Sigmoid colon (tissue), 7 donors: ENCODE measurements at places on chromosomes 6 and 20. TPM values are rescaled to one million over a fixed set of nuclear protein-coding genes. Genes with fewer than 3 reads are reported as not detected.
A peak's percentile ranks its signal among the peaks of the same experiment; 100 is the strongest.

DNA sequence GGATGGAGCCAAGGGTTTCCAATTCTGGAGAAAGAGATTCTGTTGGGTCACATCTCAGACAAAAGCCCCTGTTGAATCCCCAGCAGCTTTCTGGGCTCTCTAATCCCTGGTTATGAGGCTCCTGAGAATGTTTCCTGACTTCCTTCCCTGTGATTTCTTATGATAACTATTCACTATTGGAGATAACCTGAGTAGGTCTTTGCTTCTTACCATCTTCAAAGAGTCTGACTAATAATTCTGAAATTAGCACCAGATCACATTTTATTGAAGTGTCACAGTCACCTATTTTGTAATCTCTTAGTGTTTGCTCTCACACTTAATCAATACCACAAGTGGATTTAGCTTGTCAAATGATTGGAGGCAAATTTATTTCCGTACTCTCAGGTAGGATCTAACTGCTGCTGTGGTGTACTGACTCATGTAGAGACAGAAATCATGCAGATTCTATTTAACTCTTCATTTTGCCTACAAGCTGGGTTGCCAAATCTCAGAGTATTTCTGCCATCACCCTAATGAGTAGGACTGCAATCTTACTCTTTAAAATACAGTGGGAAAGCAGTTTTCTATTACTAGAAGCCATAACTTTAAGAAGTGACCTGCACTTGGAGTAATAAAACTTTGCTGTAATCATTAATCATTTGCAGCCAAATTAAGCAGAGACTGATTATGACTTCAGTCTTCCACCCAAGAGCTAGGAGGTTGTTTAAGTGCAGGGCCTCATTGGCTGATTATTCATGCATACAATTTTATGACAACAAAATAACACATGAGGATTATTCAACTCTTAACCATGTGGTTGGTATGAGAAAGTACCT is 422.1 kb downstream of the EPM2A start:
- no peak for DNase-seq

DNA sequence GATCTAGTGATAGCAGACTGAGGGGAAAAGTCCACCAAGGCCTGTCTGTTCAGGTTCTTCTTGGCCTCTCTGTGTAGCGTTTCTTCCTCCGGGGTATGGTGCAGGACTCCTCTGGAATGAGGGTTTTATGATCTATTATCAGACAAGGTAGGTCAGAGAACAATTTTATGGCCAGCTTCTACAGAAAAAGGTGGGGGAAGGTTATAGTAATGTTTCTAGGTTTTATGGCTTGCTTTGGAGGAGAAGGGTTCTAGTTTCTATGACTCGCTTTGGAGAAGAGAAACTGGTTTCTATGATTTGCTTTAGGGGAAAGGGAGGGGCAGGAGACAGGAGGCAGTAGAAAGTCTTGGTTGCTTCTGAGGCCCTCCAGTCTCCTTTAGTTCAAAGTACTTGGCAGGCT is 144.8 kb upstream of the LAMA2 start:
- DNase-seq: no peak

DNA sequence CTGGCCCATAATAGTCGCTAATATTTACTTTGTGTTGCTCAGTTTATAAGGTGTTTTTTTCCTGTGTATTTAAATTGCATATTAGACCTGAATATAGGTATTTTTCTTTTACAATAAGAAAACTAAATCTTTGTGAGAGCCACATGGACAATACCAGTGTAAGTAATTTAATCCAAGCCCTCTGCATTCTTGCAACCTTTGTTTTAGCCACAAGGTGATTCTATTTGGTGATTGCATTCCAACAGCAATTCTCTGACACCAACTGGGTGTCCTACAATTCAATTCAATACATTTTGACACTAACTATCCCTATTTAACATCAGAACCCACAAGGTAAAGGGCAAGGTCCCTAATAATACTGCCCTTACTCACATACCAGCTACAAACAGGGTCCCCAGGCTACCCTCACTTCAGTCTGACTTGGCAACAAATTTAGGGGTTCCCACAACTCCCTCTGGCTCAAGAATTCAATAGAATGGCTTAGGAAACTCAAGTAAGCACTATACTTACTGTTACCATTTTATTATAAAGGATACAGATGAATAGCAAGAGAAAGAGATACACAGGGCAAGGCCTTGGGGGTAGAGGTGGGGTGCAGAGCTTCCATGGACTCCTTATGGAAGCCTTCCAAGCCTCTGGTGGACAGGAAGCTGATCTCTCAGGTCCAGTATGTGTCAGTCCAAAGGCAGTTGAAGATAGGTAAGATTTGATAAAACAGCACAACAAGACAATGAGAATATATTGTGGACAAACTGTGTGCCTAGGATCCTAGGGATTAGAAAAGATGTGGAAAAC is 169.3 kb downstream of the CD83 start:
- DNase-seq: no peak

- peak; percentile 69 for DNase-seq
These were observed 223.7 kb upstream of the TSHZ2 start for GRCh38 chr20:52748285-52748932.

DNA sequence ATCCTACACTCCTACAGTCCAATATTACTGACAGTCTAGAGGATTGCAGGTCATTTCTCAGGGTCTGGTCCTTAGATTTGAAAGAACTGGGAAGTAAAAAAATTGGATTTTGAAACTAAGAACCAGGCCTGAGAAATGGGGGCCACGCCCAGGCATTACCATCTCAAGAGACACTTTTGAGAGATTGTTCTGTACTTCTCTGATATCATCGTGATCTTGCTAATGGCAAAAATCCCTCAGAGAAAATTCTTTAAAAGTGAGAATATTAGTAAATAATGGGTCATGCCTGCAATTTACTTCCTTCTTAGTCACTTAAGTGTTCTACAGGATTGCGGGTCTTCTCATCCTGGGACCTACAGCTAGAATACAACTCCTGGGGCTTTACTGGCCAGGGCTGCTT is 42.0 kb upstream of the HIVEP1 start:
- no peak for DNase-seq

- DNase-seq: no peak
These were observed 229.4 kb upstream of the SLC35B3 start for GRCh38 chr6:8664700-8665099.

- no peak for DNase-seq
These were observed 76.3 kb downstream of the CDK19 start for GRCh38 chr6:110738899-110739365.

DNA sequence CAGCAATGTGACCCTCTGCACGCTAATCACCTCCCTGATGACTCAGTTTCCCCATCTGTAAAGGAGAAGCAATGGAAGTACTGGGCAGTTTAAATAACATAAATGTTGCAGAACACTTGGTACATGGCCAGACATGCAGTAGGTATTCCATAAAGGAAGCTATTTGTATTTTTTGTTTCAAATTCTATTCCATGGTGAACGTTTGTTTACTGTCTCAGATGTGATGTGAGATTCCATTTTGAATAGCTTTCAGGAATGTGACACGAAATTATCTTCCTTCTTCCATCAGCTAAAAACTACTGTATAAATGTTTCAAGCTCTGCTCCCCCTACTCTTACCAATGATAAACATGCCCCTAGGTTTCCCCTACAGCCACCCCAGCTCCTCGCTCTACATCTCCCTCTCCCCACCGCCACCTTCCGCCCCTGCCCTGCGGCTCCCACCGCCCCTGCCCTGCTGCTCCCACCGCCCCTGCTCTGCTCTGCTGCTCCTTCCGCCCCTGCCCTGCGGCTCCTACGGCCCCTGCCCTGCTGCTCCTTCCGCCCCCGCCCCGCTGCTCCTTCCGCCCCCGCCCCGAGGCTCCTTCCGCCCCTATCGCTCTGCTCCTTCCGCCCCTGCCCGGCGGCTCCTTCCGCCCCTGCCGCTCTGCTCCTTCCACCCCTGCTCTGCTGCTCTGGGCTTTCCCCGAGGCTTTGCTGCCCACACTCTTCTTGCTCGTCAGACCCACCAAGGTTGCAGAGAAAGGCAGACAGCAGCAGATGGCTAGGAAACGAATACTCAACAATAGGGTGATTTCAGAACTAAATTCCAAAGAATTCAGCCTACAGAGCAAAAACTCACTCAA is 78.9 kb downstream of the THBS2 start:
- DNase-seq: no peak

The ERGIC3 gene
- total RNA-seq: 141 TPM

The HTR1E gene
- not detected for total RNA-seq
